Hypothalamus (tissue), 51 donors: ENCODE measurements at places on chromosomes 1 and 21.

- DNase-seq, result no peak
Observed at GRCh38 chr1:96424877-96425276, 296.7 kb upstream of the PTBP2 start.

- peak; percentile 90 for DNase-seq
Observed at GRCh38 chr1:45205910-45206721, at the start of gene ZSWIM5. Gene ZSWIM5, minus strand, starts transcription at chr1:45206605. Its CDS starts 255 bp downstream, at chr1:45206350.

GRCh38 chr1:55990007-55990406 is 589.4 kb downstream of the PLPP3 start:
- DNase-seq, result no peak

- DNase-seq, result no peak
Observed at GRCh38 chr1:218164930-218165700, 120.0 kb upstream of the RRP15 start.

DNA sequence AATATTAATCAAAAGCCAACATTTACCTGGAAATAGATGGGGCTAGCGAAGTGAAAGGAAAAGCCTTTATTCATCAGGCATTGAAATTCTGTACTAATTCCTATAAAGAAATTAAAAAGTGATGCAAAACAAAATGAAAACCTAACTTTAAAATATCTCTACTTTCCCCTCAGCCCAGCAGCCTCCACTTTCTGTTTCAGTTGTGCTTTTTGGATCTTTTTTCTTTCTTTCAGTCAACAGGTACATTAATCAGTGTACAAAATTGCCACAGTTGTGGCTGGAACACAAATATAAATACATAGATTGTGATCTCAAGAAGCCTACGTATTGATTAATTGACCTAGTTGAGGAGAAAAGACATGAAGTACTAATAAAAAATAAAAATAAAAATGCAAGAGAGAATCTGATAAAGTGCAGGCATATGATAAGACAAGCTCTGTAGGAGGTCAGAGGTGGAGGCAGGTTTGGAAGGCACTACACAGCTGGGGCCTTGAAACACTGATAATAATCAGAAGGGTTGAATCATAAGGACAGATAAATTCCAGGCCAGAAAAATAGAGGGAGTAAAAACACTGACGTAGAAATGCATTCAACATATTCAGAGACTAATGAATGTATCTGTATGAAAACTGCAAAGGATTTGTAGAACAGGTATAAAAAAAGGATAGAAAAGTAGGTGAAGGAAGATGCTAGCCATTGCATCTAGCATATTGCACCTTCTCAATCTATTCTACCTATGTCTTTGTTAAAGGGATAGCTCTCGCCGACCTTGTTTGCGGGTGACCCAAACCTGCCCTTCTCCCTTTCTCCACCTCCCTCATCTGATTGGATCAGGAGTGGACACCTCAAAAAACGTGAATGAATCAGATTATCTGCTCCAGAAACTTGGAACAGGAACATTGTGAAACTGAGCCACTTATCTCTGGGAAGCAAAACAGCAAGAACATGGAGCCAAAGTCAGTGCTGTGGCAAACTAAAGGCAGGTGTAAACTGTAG is 607.8 kb upstream of the ADGRL2 start:
- no peak for DNase-seq

GRCh38 chr1:36321119-36321951 is 2.1 kb downstream of the EVA1B start:
- no peak for DNase-seq

GRCh38 chr1:205416322-205416721 is 5.5 kb downstream of the LEMD1 start:
- DNase-seq, result no peak

DNA sequence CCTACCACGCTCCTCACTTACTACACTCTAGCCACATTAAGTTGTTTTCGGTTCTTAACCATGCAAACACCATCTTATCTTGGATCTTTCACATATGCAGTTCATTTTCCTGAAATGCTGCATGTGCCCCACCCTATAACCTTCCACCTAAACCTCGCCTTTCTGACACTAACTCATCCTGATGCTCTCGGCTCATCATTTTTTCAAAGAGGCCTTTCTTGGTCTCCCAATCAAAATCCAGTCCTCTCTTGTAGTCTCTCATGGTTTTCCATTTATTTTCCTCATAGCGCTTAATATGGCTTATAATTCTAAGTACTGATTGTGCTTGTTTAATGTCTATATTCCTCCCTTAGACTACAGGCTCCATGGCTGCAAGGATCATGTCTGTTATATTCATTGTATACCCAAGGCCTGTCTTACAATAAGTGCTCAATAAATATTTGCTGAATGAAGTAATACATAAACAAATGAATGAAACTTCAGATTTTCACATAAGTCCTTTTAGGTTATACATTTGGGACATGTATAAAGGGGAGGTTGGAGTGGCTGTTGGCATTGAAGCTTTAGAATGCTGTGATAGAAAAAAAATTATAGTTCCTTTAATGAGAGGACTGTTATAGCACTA is 79.2 kb upstream of the CDC42BPA start:
- DNase-seq, result no peak
